ENCODE measurements at places on chromosomes 6 and 20.

- no peak for DNase-seq
Observed at GRCh38 chr6:73803562-73804241, 107.7 kb downstream of the CD109 start.

- DNase-seq = no peak
Observed at GRCh38 chr20:58393299-58393698, 4.3 kb downstream of the VAPB start.

GRCh38 chr6:89299466-89299850, 15.6 kb downstream of the GABRR2 start:
- no peak for DNase-seq

- DNase-seq = no peak
Observed at GRCh38 chr6:71419217-71420094, 130.8 kb downstream of the OGFRL1 start.

DNA sequence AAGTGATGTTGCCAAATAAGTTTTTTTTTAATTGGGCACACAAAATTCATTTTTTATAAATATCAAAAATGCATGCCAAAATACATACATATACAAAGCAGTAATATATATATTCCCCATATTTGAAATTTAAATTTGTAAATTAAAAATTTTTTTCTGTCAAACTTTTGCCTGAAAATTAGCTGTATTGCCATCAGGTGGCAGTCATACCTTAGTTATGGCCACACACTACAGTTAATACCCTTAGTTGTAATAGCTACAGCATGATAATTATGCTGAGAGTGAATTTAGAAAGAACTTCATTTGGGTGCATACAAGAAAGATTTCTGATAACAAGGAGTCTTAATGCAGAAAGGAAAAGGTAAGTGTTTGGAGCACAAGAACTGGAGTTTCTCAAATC, 46.2 kb upstream of the SDHAF4 start:
- no peak for DNase-seq

- no peak for DNase-seq
Observed at GRCh38 chr6:19492636-19493405, 344.3 kb upstream of the ID4 start.

DNA sequence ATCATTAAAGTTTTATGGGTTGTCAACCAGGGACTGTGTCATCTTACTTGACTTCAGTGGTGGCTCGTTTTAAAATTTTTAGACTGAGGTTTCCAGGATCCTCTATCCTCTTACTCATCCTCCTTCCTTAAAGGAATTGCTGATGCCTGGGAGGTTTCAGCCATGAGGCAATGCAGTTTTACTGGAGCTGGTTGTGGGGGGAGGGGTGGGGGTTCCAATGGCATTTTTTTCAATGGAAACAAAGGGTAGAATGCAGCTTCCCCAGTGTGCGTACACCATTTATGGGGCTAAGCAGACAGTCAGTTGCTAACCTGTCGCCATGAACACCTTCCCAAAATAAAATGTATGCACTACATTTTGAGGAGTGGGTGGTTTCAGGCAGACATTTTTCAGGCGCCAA, 88.0 kb downstream of the METTL24 start:
- no peak for DNase-seq

DNA sequence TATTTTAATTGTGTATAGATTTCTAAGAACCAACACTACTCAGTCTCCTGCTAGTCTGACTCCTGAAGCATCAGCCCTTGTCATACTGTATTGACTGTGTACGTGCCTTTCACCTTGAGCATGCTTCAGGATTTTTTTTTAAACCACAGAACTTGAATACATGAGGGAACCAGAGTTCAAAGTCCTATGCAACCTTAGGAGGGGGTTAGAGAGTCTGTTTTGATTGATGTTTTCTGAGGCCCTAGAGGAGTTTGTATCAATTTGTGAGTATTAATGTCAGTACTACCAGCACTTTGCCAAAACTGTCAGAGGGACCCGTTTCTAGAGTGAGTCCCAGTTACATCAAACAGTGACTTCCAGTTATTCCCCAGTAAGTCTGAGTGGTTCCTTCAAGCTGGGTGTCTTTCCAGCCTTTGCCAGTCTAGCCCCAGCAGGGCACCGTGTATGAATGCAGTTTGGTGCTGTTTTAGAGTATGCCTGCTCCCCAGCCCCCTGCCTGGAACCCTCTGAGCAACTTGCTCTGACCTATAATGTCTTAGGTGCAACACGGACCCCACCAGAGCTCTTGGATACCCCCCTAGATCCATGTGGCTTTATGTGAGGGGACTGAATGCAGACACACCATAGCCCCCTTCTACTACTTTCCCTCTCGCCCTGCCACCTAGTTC, 8.5 kb downstream of the TP53INP2 start:
- DNase-seq = no peak

DNA sequence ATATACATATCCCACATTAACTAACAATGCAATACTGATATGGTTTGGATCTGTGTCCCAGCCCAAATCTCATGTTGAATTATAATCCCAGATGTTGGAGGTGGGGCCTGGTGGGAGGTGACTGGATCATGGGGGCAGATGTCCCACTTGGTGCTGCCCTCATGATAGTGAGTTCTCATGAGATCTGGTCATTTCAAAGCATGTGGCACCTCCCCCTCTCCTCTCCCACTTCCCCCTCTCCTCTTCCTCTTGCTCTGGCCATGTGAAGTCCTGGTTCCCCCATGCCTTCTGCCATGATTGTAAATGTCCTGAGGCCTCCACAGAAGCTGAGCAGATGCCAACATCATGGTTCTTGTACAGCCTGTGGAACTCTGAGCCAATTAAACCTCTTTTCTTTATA, 71.2 kb downstream of the FYN start:
- no peak for DNase-seq

DNA sequence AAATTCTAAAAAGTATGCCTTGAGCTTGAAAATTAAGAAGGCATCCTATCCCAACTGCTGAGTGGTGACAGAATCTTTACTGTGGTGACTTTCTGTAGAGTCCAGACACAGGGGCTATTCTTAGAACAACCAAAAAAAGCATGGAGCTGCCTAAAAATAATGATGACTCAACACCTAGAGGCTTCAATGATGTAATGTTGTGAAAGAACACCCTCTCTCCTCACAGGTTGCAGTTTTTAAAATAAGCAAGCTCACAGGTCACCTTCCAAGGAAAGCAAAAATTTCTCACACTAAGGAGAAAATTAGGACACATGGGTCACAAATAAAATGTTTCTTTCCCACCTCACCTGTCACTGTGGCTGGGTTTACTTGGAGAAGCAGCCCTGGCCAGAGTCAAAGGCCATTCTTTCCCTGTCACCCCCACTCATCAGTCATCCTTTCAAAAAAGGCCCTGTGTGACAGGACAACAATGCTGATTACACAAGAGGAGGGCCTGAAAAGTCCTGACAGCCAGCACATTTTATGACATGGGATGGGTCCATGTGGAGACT, 53.5 kb downstream of the RCAN2 start:
- DNase-seq = no peak

DNA sequence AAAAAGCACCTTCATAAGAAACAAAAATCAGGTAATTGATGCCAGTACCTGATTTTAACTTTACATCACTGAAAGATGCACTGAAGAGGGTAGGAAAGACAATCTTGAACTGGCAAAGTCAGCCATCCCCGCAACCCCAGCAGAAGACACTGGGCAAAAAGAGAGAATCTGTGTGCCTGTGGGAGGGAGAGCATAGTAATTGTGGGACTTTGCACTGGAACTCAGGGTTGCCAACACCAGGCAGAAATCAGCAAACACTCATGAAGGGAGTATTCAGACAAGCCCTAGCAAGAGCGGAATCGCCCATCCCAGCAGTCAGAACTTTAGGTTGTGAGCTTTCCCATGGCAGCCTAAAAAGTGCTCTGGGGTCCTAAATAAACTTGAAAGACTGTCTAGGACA, 344.6 kb upstream of the GJE1 start:
- DNase-seq = no peak

GRCh38 chr6:43705996-43706395, 18.4 kb upstream of the MRPS18A start:
- no peak for DNase-seq

DNA sequence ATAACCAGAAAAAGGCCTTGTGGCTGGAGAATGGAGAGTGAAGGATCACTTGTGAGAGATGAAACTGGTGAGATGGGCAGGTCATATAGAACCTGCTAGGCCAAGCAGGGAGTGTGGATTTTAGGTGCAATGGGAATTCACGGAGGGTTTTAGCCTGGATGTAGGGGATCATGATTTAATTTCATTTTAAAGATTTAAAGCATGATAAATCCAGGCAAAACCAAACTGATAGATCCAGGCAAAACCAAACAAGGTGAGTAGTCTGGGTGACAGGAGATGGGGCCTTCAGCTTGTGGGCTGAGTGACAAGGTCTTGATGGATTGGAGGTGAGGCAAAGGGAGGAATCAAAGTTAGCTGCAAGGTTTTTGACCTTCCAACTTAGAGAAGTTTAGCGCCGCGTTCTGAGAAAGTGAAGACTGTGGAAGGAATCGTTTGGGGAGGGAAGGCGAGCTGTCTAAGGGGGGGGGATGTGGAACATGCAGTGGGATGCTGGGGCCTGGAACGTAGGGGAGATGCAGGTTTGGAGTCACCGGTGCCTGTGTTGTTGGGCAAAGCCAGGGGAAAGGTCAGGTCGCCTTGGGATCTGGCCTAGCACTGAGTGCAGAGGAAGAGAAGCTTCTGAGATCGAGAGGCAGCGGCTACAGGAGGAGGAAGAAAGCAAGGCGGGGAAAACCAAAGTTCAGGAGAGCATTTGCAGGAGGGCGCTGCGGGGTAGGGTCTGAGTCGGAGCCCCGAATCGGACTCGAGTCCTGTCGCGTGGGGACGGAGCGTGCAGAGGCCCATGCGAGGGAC, 1.3 kb upstream of the PLCG1 start:
- DNase-seq = no peak

- DNase-seq = no peak
Observed at GRCh38 chr6:106894978-106895702, 79.4 kb downstream of the CD24 start.

Data from NCI-H446 (cell line).